ENCODE measurements at places on chromosomes 4 and X. TPM values are rescaled to one million over a fixed set of nuclear protein-coding genes. Genes with fewer than 3 reads are reported as not detected.
A peak's percentile ranks its signal among the peaks of the same experiment; 100 is the strongest.

DNA sequence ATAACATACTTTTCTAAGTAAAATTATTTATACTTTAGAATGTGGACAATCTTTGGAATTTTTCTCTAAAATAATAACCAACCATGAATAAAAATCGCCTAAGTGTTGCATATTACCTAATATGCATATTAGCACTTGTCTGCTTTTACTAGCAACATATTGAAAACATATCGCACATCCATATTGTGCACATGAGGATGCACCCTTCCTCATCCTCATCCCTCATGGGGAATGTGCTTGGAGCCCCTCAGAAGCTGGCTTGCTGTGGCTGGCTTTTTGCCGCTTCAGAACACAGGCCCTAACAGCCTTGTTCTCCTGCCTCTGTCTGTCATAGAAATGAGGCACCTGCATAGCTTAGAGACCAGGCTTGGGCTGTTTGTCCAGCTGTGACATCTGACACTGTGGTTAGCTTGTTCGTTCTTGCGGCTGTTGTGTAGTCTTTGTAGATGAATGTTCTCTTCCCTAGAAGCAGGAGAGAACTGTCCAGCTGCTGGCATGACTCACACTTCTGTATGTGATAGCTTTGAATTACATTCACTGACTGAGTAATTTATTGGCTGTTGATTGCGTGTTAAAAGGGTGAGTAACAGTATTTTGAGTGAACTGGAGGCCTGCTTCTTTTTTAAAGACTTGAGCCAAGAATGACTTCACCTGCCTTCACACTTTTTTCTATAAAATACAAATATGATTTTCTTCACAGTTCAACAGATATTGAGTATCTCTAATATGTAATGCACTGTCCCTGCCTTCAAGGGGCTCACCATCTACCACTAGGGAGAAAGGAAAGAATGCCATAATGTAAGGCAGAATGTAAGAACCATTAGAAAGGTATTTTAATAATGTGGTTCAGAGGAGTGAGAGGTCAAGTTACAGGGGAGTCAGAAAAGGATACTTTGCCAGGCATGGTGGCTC lies 81.9 kb downstream of the HMGB2 start:
- no peaks in the 10 kb centered on the region for H3K27me3 ChIP-seq
- H3K36me3 ChIP-seq = peaks cover 2% of the 10 kb centered on the region
- DNase-seq = no peak
- no peak overlapping the region for H3K4me3 ChIP-seq
- no peak overlapping the region for H3K27ac ChIP-seq

DNA sequence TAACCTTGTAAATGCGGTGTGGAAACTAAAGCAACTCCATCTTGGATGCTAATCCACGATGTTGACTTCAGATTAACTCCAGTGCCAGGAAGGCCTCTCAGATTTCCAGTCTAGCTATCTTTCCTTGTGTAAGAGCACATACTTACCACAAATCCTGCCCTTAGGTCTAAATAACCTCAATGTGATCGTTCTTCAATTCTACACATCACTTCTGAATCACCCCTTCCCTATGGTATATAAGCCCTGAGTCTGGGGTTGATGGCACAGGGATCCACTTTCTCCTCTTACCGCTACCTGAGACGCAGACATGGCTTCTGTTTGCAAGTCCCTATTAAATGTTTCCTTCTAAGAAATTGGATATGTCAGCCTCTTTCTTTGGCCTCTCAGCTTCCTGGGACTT lies 17.5 kb upstream of the ZNF41 start:
- no peak overlapping the region for H3K4me3 ChIP-seq
- no peak for DNase-seq
- H3K36me3 ChIP-seq = no peaks in the 10 kb centered on the region
- no peaks in the 10 kb centered on the region for H3K27me3 ChIP-seq

Gene C1QTNF7
- not detected for total RNA-seq

GRCh38 chr4:110198049-110198434 lies 373 bp downstream of the ELOVL6 start:
- H3K4me1 ChIP-seq = peaks cover 28% of the 10 kb centered on the region
- peaks cover 11% of the 10 kb centered on the region for H3K36me3 ChIP-seq
- no peak for DNase-seq
- peak overlapping the region; percentile 96 for H3K27ac ChIP-seq
- no peaks in the 10 kb centered on the region for H3K27me3 ChIP-seq

DNA sequence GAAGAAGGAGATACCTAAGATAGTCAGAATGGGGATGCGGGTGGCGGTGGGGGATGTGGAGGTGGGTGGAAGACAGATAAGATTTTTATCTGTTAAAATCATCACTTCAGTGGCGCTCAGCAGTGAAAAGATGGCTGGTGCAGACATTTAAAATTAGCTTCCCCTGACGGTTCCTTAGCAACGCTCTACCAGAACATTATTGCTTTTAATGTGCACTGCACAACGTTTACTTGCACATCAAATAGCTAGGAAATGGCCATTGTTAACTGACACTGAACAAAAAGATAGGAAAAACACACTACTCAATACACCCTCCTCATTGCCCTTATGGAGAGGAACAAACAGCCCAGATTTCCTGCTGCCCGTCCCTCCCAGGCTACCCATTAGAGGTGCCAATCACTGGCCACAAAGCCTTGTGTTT lies 61.0 kb upstream of the FTHL17 start:
- H3K27me3 ChIP-seq = no peaks in the 10 kb centered on the region
- peaks cover 5% of the 10 kb centered on the region for H3K36me3 ChIP-seq
- DNase-seq = no peak
- no peak overlapping the region for H3K27ac ChIP-seq

DNA sequence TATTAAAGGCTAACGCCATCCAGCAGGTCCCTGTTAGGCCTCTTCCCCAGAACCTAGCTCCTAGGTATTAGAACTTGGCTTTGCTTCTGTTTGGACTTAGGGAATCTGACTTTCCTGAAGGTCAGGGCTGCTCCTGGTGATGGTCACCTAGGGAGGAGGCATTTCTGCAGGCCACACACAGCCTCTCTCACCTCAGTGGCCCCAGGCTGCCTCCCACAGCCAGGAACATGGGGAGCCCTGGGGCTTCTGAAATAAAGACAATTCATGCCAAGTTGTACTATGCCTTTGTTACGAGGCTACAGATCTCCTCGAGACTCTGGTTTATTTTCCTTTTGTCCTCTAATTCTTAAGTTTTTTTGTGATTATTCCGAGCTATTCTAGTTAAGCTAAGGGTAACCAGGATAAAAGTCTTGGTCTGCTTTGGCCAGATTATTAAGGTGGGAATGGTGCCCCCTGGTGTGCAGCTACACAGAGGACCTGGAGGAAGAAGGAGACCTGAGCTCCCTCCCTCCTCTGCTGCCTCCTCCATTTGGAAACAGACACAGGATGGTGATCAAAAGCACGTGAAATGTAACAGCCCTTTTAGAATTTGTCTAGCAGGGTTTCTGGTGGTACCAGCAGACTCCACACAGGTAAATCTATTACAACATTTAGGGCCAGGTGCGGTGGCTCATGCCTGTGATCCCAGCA lies 131.0 kb downstream of the DCLK2 start:
- no peak overlapping the region for H3K27ac ChIP-seq
- H3K27me3 ChIP-seq = peaks cover 13% of the 10 kb centered on the region
- no peak overlapping the region for H3K4me3 ChIP-seq
- no peak for DNase-seq
- no peaks in the 10 kb centered on the region for H3K36me3 ChIP-seq
- H3K4me1 ChIP-seq = no peaks in the 10 kb centered on the region

Gene AKAP14
- not detected for total RNA-seq

DNA sequence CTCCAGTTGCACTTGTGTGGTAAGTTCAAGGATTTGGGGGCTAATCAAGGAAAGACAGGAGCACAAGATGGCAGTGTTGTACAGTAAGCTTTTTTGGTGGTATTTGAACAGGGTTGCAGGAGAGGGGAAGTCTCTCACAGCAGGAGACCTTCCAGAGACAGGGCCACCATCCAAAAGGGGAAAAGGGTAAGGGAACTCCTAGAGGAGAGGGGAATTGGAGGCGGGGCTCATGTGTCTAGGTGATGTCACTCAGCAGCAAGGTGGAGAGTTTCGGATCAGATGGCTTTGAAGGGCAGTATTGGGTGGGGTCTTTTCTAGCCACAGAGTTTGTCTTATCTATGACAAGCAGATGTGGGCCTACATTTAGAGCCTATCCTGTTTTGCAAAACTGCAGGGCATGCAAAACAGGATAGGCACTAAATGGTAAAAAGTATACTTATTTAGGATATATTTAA lies 13.4 kb upstream of the RNF175 start:
- no peak overlapping the region for H3K27ac ChIP-seq
- no peaks in the 10 kb centered on the region for H3K4me1 ChIP-seq
- peaks cover 50% of the 10 kb centered on the region for H3K27me3 ChIP-seq
- no peak overlapping the region for H3K4me3 ChIP-seq
- peak; percentile 41 for DNase-seq

Gene TEC
- total RNA-seq = 2.7 TPM

Gene SSX2
- total RNA-seq = not detected

Gene USP26
- total RNA-seq = not detected

Gene MTNR1A
- not detected for total RNA-seq

Gene SLC9B1
- total RNA-seq = 0.47 TPM

DNA sequence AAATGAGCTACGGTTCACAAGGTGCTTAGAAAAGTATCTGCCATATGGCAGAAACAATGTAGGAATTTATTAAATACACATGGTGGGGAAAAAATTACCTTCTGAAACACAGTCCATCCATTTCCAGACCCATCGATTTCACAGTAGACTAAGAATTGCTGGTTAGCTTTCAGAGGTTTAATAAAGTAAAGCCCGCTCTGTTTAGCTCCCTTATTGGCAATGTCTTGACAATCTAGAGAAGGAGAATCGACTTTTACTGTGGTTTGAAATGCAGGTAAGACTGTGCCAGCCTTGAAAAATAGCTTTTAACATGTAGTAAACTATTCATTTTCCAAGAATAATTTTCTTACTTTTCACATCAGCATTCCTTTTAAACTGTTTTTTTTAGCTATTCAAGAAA lies 2.9 kb downstream of the FGG start:
- DNase-seq = no peak
- H3K27me3 ChIP-seq = peaks cover 45% of the 10 kb centered on the region
- H3K4me1 ChIP-seq = no peaks in the 10 kb centered on the region
- H3K27ac ChIP-seq = no peak overlapping the region
- no peak overlapping the region for H3K4me3 ChIP-seq
- no peaks in the 10 kb centered on the region for H3K36me3 ChIP-seq

DNA sequence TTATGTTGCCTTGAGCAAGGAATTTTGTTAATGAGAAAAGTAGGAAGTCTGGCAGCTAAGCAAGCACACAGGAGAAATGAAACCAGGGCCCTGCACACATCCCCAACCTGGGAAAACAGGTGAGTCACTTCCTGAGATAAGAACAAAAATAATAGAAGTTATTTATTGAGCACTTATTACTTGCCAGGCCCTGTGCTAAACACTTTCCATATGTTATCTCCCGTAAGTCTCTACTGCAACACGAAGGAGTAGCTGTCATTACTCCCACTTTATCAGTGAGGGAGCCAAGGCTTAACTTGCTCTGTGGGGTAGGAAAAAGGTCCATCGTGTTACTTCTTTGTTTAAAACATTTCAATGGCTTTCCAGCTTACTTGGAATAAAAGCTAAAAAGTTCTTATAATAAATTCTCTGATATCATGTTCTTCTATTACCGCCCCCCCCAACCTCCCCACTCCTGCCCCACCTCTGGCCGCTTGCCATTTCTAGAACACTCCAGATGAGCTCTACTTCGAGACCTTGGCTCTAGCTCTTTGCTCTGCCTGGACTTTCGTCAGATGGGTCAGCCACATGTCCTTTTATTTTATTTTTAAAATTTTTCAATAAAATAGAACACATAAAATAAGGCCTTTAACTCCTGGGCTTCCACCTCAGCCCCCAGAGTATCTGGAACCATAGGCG lies 36.3 kb upstream of the PLAC8 start:
- H3K27ac ChIP-seq = no peak overlapping the region
- no peak for DNase-seq
- peaks cover 4% of the 10 kb centered on the region for H3K36me3 ChIP-seq
- H3K4me3 ChIP-seq = no peak overlapping the region

GRCh38 chr4:137572163-137572562 lies 39.9 kb upstream of the PCDH18 start:
- H3K27ac ChIP-seq = no peak overlapping the region
- no peak for DNase-seq
- no peak overlapping the region for H3K4me3 ChIP-seq
- no peaks in the 10 kb centered on the region for H3K36me3 ChIP-seq

GRCh38 chr4:76458297-76458696 lies 23.3 kb downstream of the SHROOM3 start:
- H3K36me3 ChIP-seq = no peaks in the 10 kb centered on the region
- H3K27me3 ChIP-seq = peaks cover 5% of the 10 kb centered on the region
- H3K27ac ChIP-seq = no peak overlapping the region

Gene BCLAF3
- total RNA-seq = 5.6 TPM

Gene LAGE3
- total RNA-seq = 53.1 TPM

DNA sequence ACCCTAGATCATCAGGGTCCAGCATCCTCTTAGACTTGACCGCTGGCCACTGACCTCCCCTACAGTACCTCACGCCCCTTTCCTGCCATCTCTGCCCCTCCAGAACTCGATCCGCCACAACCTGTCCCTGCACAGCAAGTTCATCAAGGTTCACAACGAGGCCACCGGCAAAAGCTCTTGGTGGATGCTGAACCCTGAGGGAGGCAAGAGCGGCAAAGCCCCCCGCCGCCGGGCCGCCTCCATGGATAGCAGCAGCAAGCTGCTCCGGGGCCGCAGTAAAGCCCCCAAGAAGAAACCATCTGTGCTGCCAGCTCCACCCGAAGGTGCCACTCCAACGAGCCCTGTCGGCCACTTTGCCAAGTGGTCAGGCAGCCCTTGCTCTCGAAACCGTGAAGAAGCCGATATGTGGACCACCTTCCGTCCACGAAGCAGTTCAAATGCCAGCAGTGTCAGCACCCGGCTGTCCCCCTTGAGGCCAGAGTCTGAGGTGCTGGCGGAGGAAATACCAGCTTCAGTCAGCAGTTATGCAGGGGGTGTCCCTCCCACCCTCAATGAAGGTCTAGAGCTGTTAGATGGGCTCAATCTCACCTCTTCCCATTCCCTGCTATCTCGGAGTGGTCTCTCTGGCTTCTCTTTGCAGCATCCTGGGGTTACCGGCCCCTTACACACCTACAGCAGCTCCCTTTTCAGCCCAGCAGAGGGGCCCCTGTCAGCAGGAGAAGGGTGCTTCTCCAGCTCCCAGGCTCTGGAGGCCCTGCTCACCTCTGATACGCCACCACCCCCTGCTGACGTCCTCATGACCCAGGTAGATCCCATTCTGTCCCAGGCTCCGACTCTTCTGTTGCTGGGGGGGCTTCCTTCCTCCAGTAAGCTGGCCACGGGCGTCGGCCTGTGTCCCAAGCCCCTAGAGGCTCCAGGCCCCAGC lies 5.2 kb downstream of the FOXO4 start:
- no peaks in the 10 kb centered on the region for H3K27me3 ChIP-seq
- peaks cover 52% of the 10 kb centered on the region for H3K4me1 ChIP-seq
- H3K27ac ChIP-seq = no peak overlapping the region

DNA sequence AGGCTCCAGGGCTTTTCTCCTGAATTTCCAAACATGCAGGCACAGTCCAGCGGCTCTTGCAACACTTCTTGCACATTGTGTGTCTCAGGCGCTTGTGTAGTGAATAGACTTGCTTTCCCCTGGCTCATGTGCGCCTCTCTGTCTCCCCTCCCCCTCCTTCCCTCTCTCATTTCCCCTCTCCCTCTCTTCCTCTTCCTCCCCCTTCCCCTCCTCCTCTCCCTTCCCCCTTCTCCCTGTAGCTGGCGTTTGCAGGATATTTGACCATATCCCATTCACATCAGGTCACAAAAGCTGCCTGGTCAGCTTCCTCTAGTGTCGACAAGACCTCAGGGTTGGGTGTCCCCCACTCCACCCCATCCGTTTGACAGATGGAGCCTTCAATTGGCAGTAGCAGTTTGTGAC lies 2.4 kb downstream of the CHST7 start:
- peak overlapping the region; percentile 75 for H3K27ac ChIP-seq
- peak overlapping the region; percentile 89 for H3K4me3 ChIP-seq
- no peaks in the 10 kb centered on the region for H3K27me3 ChIP-seq
- DNase-seq = peak; percentile 61
- H3K36me3 ChIP-seq = peaks cover 23% of the 10 kb centered on the region

Gene SUPT20HL2
- 0.09 TPM for total RNA-seq

Data from activated CD4-positive, alpha-beta T cell treated with anti-CD3 and anti-CD28 coated beads, Interleukin-2, amount 10 ng/mL, durations not matched to agents 24 days and 14 days (primary cell).